ENCODE measurements at places on chromosomes 16 and 17.

GRCh38 chr16:68526143-68526781 lies 12.8 kb upstream of the ZFP90 start:
- no peak for DNase-seq

GRCh38 chr17:78219396-78220150 lies 5.5 kb downstream of the BIRC5 start:
- DNase-seq: no peak

DNA sequence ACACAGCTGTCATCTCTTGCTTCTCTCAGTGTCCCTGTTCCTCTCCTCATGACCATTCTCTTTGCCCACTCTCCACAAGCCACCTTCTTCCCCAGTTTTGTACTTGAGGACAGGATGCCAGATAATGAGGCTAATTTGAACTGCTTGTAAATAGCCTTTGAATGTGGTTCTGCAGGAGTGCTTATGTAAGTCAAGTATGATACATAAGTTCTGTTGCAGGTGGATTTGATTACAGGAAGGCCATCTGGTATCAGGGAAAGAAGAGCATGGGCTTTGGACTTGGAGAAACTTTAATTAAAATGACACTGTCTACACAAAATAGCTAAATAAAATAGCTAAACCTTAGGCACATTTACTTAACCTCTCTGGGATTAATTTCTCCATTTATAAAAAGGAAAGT lies 120.2 kb upstream of the HLF start:
- DNase-seq: peak; percentile 55

DNA sequence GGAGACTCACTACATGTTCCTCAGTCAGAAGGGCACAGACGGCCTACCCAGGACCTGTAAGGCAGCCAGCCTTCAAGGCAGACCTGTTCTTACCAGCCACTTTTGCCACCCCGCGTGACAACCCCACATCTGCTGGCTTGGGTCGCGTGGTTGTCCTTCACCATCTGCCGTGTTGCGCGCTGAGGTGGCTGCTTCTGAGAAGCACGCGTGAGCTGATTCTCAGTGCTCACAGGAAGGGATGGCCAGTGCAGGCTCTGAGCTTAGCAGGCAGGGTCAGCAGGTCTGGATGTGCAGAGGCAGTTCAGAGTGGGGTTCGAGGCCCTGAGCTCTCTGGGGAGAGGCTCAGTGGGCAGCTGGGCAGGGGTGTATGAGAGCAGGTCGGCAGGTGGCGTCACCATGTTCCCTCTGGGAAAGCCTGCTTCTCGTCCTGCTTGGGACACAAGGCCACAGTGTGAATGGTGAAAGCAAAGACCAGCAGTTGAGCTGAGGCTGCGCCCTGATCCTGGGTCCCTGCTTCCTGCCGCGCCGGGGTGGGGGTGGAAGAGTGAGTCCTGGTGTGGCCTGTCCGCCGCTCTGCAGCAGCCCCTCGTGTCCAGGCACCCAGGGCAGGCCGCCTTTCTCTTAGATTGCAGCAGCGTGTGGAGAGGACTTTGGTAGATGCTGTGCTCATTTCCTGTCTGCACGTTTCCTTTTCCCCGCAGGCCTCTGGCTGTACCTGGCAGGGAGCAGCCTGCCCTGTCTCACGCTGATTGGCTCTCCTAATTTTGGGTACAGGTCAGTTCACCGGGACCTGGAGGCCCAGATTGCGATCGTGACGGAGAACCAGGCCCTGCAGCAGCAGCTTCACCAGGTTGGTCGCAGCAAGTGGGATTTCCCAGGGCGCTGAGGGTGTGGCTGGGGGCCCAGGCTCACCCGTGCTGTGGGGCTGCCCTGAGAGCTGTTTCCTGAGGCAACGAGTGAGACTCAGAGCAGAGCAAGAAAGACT lies 36.0 kb downstream of the PGS1 start:
- DNase-seq: no peak

DNA sequence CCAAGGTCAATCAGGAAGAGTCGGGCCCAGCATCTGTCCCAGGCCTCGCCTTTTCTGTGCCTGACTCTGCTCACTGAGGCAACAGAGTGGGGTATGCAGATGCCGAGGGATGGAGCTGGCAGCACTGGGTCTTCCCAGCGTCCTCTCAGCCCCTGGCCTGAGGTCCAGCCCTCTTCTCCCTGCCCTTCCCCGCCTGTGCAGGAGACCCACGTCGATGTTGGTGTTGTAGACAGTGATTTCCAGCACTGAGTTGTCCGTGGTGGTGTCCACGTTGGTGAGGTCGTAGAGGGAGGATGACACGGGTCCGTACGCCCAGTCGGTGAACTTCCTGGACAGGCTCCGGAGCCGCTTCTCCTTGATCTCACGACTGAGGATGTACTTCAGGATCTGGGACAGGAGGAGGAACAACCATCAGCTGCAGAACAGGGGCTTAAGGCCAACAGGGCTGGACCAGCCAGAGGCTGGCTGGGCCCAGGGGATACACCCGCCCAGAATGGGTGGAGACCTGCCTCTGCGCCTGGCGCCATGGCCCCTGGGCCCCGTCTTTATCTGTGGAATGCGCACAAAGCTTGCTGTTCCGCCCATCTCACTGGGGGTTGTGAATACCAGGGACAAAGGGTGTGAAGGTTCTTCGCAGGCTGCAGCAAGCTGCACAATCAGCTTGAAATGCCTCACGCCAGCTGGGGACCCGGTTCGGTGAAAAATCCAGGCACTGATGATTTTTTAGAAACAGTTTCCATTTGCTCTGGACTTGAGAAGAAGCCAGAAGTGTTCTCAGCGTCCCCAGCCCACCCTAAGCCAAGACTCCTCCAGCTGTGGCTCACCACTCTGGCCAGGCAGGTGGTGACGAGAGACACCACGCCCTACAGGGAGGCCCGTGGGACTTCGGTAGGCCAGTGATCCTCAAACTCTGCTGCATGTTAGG lies 27.5 kb downstream of the TRPV3 start:
- no peak for DNase-seq

DNA sequence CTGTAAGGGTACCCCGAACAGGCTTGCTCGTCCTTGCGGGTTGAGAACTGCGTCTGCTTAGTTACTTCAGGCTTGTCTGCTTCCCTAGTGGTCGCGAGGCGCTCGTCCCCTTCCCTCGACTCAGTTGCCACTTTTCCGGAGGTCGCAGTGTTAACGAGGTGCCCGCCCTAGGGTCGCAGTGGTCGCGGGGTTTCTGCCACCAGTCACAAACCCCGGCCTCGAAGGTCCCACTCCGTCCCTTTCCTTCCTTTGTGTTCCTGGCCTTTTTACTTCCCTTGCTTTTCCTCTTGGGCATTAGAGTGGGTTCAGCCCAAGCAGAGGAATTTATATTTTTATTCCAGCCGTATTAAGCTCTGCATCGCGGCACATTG lies 299 bp downstream of the NUP85 start:
- no peak for DNase-seq

- no peak for DNase-seq
Observed at GRCh38 chr17:78396441-78397337, 18.2 kb downstream of the PGS1 start.

DNA sequence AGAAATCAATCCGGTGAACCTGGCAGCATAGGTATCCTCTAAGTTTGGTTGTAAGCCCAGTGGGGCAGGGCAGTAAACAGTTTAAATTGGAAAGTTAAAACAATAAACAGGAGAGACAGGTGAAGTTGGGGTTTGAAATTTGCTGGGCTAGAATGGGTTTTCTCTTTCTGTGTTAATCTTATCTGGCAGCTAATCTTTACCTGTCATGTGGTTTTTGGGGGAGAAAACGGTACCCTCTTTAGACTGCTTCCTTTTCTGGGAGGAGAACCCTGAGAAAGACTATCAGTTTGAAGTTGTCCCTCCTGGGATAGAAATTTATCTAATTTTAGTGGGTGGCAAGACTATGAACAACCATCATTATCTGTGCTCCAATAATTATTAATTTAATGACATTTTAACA lies 24.0 kb downstream of the CDH13 start:
- no peak for DNase-seq

DNA sequence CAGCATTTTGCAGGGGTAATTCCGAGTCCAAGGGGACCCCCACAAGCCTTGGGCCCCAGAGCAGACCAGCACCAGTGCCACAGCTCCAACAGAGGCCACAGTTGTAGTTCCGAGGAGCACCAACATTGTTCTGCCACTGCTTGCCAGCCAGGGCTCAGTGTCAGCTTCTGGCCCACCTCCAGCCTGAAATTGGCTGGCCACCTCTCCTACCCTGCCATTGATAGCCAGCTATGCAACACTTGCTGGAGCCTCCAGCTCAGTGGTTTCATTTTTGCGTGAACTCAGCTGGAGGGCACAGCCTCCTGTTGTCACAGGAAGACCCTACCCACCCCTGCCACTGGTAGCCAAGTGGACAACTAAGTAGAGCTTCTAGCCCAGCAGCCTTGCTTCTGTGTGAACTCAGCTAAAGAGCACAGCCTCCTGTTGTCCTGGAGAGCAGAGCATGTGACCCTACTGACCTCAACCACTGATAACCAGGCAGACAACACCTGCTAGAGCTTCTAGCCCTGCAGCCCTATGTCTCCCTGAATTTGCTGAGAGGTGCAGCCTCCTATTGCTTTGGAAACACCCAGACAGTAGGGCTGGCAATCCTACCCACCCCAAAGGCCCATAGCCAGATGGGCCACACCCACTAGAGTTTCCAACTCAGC lies 24.9 kb downstream of the HYDIN start:
- peak; percentile 18 for DNase-seq

GRCh38 chr16:2206420-2206779 lies 1.1 kb downstream of the MLST8 start:
- no peak for DNase-seq

DNA sequence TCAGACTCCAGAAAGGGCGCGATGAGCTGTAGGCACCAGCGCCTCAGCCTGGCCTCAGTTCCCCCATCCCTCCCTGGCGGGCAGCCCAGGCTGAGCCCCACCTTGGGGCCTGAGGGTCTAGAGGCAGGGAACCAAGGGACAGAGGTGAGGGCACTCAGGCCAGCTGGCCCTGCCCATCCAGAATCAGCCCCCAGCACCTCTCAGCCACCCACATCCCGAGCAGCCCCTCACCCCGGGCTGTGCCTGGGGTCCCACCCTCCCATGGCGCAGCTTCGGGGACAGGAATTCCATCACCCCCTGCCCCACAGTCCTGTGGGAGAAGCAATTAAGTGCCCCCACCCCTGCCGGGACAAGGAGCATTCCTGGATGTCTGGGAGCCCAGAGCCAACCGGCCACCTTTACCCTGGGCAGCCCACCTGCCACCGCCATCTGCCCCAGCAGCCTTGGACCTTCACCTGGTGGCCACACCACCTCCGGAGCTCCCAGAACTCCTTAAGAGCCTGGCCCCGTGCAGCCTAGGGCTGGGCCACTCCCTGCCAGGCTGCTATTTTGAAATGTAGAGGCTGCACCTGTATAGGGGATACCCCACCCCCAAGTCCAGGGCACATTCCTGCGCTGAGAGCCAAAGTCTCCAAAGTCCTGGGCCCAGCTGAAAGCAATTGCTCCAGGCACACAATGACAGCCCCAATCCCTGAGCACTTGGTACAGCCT lies 33.7 kb upstream of the PVALEF start:
- no peak for DNase-seq

GRCh38 chr16:85416228-85417109 lies 196.7 kb upstream of the GSE1 start:
- DNase-seq: peak; percentile 38

GRCh38 chr17:223723-224471 lies 42.4 kb upstream of the DOC2B start:
- no peak for DNase-seq

DNA sequence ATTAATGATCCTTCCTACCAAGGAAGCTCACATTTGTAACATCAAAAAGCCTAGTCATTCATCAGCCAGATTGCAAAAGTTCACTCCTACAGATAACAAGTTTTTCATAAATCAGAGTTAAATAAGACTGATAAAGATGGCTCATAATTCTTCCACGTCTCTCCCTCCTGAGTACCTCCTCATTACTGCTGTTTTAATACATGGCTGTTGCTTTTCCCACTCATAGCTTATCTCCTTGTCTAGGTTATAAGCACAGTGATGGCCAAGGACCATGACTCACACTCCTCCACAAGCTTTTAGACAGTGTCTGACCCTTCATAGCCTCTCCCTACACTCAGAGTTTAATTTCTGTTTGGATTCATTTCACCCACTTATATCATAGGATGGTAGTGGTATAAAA lies 100.9 kb upstream of the MON1B start:
- DNase-seq: no peak

DNA sequence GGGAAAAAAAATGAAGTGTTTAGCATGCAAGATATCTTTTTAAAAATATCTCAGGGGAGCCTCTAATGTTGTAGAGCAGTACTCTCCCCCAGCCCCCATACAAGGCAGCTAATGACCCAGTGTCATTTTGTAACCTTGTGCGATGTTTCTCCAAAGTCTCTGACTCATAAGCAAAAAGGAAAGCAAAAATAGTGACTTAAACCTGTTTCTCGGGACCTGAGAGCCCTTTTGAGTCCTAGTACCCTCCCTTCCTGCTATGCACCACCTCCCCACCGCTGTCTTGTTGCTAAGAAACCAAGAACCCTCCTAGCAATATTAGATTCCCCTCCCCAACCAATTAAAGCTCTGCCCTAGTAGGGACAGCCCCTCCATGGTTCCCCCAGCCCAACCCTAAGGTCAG lies 2.8 kb downstream of the MYCBPAP start:
- DNase-seq: no peak

GRCh38 chr17:969811-970355 lies 9.7 kb downstream of the NXN start:
- no peak for DNase-seq

DNA sequence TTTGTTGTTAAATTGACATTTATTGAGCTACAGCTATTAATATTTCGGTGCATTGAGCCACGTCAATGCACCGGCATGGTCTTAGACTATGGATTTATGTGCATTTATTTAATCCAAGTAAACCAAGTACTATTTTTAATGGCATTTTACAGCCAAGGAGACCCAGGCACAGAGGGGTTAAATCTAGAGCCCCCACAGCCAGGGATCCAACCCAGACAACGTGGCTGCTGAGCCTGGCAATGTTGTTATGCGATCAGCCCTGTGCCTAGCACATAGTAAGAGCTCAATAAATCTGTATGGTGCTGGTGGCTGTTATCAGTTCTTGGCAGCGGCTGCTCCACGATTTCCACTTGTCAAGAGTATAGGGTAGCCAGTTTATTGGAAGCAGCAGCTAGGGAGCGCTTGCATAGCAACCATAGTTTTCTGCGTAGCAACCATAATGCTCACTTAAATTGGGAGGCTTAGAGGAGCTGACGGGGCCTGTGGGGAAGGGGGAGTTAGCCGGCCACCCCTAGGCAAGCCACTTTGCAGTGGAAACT lies 541 bp upstream of the RBBP6 start:
- peak; percentile 95 for DNase-seq
